Glomerular endothelial cell (primary cell): ENCODE measurements at places on chromosomes 6 and 20.

GRCh38 chr6:132730560-132730959 lies 16.7 kb upstream of the VNN1 start:
- no peak for DNase-seq

GRCh38 chr6:79403086-79403485 lies 134.1 kb downstream of the LCA5 start:
- DNase-seq = no peak

DNA sequence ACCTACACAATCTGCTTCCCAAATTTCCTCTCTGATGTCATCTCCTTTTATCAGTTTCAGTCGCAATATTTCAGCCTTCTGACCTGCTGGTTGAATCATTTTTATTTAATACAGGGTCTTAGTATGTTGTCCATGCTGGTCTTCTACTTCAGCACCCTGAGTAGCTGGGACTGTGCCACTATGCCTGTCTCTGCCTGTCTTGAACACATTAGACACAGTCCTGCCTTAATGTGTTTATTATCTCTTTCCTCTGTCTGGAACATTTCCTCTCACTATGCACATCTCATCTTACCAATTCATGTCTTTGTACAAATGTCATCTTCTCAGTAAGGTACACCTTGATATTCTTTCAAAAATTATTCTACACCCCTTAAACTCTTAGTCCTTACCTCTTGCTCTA lies 106.5 kb downstream of the THEMIS start:
- no peak for DNase-seq

DNA sequence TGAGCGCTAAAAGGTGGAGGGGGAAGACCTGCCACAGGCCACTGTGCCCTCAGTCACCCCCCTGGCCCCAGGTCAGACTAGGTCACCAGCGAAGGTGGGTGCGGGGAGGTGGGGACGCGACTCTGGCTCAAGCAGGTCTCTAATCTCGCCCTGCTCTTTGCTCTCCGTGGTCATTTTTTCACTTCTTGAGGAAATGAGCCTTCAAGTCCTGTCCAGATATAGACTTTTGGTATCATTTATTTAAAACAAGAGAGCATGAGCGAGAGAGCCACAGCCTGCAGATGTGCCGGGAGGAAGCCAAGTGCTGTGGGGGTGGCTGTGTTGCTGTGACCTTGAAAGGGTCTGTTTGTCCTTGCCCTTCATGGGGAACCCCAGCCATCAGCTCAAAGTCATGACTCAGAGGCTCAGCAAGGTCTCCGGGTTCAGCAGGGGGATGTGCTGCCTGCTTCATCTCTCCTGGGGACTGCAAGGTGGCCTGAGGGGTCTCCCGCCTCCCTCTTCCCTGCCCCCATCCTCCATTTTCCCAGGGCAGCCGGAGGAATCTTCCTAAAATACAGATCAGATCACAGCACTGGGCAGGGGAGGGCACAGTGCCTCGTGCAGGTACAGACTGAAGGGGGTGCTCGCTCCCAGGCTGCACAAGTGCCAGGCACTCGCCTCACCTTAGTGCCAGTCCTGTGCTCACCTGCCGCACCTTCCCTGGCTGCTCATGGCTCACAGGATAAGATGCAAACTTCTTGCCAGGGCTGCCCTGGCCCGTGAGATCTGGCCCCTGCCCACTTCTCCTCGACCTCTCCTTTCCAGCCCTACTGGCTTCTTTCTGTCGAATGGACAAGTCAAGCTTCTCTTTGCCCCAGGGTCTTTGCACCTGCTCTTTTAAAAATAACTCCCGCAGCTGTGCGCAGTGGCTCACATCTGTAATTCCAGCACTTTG lies 26.5 kb downstream of the SULF2 start:
- DNase-seq = no peak

- no peak for DNase-seq
Measured at GRCh38 chr6:27280064-27280539, 32.0 kb downstream of the POM121L2 start.

GRCh38 chr6:10405513-10405900 lies 9.4 kb downstream of the TFAP2A start:
- no peak for DNase-seq

DNA sequence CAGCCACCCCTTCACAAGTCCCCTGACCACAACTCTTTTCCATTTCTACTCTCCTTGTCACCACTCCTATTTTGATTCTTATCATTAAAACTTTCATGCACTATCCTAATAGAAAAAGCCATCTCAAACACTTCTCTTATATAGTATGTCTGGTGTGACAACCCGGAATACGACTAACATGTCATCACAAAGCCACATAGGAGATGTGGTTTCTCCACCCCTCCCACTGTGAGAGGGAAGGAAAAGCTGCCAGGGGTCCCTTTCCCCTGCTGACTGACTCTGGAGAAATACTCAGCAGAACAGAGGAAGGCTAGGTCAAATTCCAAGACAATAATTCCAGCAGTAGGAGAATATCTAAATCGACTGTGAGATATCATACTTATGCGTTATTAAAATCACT lies 193.0 kb upstream of the KCNK16 start:
- no peak for DNase-seq

DNA sequence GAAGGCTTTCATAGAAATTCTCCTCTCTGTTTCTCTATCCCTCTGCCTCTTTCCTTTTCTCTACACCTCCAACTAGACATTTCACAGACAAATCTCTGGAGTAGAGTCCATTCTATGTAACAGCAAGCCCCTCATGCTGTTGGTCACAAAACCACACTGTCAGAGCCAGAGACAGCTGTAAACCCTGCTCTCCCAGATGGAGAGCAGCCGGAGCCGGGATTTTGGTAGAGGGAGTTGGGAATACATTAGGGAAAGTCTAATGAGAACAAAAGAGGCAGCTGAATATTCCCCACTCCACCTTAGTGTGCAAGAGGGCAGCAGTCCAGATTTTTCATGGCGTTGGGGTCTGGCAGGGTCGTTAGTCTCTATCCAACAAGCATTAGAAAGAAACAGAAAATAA lies 68.3 kb upstream of the EDN1 start:
- no peak for DNase-seq

DNA sequence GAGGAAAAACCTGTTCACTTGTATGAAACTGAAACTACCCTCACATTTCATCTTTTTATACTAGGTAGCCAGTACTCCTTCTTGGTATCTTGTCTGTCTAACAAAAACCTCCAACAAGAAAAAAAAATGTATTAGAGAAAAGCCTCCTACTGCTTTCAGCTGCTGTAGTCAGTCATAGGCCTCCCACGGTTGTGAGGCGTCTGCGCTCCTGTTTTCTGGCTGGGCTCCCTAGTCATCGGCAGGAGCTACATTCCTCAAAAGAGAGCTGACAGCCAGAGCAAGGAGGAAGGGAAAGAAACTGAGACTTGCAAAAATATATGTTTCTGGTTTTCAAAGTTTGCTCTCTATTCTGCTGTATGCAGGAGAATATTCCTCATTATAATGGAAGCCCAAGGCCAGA lies 517.0 kb downstream of the LMBRD1 start:
- DNase-seq = no peak
